ENCODE measurements at places on chromosomes 6 and 20. TPM values are rescaled to one million over a fixed set of nuclear protein-coding genes. Genes with fewer than 3 reads are reported as not detected.
A peak's percentile ranks its signal among the peaks of the same experiment; 100 is the strongest.

ZNF334 gene
- 5.0 TPM for total RNA-seq

DNA sequence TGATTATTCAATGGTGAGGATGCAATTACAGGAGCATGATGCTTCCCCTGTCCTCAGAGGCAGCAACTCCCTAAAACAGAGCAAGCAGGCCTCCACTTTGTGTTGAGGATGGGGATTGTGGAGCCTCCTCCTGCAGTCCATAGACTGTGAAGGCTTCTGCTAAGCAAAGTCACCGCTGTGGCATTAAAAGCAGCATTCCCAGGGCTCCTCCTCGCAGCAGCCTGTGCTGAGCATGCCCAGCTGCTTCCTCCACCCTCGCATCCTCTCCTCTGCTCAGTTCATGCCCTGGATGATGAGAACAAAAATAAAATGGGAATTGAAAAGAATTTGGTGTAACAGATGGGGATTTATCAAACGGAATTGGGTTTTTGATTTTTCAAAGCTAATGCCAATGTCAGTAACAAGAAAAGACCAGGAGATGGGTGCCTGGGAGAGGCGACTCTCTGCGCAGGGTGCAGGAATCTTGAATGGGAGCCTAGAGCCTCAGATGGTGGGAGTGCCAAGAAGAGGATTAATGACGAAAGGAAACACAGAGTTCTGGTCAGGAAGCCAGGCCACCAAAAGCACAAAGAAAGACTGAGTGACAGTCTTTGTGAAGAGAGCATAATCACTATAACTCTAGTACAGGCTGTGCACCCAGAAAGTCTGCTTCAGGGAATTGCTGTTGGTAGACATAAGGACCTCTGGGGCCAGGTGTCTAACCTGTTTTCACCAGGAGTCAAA is 347.6 kb downstream of the TPBG start:
- DNase-seq = no peak

DNA sequence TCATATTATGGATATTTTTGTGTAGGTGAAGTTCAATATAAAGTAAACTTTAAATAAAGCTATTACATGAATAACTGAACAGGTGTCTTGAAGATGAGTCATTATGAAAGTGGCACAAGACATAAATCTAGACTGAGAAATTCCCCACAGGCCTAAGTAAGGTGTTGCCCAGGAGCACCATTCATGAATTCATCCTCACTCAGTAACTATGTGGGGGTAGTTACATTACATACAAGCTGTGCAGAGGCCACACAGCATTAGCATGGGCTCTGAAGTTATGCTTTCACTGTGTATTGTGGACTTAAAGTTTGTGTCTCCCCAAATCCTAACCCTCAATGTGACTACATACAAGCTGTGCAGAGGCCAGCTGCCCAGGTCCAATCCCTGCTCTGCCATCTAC is 65.9 kb downstream of the BCAS1 start:
- no peak for DNase-seq

- DNase-seq = no peak
Observed at GRCh38 chr6:29941916-29942274, 437 bp upstream of the HLA-A start.

DNA sequence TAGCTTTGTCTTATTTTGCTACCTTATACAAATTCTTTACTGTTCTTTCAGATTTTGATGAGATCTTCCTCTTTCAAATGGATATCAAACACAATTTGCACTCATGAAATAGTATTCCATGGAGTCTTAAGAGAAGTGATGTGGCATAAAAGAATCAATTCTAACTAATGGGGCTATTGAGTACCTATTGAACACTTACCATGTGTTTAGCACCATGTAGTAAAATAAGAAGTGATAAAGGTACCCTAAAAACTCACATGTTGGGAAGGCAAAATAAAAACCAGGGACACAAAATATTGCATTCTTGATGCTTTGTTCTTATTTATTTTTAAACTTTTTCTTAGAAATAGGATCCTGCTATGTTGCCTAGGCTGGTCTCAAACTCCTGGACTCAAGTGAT is 56.2 kb downstream of the KIF13A start:
- no peak for DNase-seq

GRCh38 chr6:111423055-111423633 is 59.9 kb downstream of the REV3L start:
- DNase-seq = no peak

GRCh38 chr6:111837641-111838500 is 35.4 kb downstream of the FYN start:
- DNase-seq = no peak

HECA gene
- total RNA-seq = 53.9 TPM

- no peak for DNase-seq
Observed at GRCh38 chr6:77264970-77265369, 198.3 kb downstream of the HTR1B start.

DNA sequence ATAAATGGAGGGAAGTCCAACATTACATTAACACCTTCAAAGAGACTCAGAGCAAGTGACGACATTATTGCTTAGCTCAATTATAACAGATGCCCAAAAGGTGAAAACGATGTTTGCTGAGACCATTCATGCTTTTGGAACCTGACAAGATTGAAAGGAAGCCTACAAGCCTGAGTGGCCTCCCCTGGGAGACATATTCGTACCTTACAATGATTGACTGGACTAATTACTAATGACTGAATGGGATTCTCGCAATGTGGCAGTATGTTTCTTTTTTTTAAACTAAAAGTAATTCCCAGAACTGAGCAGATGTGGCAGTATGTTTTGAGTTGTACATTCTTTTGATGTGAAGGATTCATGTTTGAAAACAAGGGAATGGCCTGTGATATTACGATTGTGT is 49.9 kb downstream of the VEGFA start:
- no peak for DNase-seq

- DNase-seq = no peak
Observed at GRCh38 chr6:37456126-37456525, 23.1 kb downstream of the CMTR1 start.

DNA sequence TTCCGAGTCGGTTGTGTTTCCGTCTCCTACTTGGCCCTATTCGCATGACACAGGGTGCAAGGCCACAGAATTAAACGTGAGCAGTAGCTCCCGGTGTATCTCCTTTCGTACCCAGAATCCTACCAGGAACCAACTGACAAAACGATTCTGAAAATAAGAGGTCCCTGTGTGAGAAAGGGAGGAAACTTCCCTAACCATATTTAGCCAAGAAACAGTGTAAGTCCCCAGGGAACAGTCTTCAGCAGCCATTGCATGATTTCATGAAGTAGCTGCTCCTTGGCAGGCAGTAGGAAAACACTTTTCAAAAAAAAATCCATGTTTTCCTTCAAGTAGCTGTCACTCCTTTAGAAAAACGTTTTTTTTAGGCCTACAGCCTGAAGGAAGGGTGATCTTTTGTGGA is 46.9 kb downstream of the PDE10A start:
- no peak for DNase-seq

DNA sequence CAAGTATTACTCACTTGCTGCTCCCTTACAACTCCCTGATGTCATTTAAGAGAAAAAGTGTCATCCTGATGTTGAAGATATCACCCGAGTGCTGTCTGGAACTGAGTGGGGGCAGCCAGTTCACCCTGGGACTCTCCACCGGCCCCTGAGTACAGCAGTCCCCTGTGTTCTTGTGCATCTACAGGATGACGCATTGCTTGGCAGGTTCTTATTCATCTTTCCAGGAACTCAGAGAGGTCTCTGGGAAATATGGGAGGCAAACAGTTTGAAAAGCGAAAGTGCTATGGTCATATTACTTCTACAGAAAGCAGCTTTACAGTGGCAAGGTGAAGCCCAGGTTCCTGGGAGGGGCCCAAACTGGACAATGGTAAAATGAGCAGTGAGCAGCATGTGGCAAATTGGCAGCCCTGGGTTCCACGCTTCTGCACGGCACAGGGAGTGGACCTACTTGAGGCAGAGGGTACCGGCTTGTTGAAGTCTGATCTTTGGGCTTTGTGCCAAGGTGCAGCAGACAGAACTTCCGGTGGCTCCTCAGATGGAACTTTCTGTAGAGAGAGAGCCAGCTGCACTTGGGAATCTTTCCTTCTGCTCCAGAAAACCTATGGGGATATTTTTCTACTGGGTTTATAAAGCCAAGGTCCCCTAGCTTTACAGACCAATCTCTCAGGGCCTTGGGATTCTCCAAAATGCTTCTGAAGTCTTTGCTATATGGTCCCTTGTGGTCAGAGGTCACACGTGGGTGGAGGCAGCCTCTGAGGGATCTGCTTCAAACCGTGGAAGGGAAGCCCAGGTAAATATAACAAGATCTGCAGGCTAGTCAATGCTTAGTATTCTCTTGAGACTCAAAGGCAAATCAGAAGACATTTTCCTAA is 128.3 kb downstream of the MAP3K7 start:
- peak; percentile 62 for DNase-seq

- DNase-seq = no peak
Observed at GRCh38 chr6:156065849-156066248, 610.2 kb upstream of the NOX3 start.

NKAIN2 gene
- total RNA-seq = under 0.01 TPM
